CD4-positive, alpha-beta T cell treated with Interleukin-6 at 100 ng/mL for 8 hours (primary cell): ENCODE measurements at places on chromosomes 12 and 14.

DNA sequence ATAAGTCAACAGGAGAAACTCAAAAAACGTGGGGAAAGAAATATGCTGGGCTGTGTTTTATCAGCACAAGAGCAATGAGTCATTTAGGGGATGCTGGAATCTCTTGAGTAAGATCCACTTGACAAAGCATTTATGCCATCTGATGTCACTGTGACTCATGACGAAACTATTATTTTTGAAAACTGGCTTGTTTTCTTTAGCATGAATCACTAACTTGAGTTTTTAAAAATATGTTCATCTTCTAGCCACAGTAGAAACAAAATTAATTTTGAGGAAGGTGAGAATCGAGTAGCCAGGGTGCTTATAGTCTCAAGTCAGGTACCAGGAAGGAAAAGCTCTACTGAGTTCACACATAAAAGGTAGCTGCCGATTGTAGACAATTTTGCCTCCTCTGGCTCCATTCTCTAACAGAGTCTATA lies 456.2 kb upstream of the MGAT4C start:
- no peak for DNase-seq

- DNase-seq: no peak
Observed at GRCh38 chr12:78863482-78864402, 832 bp upstream of the SYT1 start.

DNA sequence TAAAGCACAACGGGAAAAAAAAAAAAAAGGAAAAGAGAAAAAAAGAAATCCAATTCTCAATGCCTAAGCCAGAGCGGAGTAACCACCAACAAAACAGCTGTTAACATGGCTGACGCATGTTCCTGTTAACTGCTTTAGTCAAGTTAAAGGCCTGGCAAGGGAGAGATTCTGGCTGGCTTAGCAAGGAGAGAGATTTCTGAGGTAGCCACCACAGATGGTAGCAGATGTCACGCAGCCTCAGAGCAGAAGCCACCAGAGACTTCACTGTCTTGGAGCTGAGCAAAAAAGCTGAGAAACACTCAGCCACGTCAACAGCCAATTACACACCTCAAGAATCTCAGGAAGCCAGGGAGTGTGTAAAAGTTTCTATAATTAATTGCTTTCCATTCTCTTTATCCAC lies 87.1 kb downstream of the TMCC3 start:
- no peak for DNase-seq

DNA sequence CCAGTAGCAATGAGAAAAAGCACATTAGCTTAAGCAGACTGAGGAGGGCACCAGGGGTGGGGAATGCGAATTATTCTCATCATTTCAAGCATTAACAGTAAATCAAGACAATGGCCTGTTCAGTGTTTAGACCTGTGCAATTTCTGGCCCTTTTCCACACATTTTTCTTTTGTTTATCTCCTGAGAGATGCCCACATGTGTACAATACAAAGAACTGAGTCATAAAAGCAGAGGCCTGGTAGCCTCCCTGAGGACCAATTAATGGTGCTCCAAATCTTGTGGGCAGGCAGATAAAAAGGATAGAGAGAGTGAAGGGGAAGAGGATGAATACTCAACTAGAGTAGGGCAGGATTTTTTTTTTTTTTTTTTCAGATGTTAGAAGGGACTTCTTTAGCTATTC lies 480.8 kb downstream of the RERGL start:
- no peak for DNase-seq

DNA sequence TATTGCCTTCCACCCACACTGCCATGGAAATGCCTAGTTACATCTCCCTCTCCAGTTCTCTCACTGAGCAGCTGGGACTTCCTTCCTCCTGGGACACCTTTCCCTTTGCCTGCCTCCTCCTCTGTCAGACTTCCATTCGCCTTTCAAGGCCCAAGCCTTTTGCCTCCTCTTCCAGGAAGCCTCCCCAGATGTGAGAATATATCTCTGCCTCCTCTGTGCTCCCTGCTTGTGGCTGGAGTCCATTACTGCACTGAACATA lies 3.1 kb downstream of the IFI27L2 start:
- no peak for DNase-seq
